Caudate nucleus (tissue), 63 donors: ENCODE measurements at places on chromosomes 2 and 18.
A peak's percentile ranks its signal among the peaks of the same experiment; 100 is the strongest.

- no peak for DNase-seq
Observed at GRCh38 chr2:17627434-17627833, 86.9 kb downstream of the VSNL1 start.

- no peak for DNase-seq
Observed at GRCh38 chr2:78532762-78533379, 492.6 kb upstream of the REG3G start.

DNA sequence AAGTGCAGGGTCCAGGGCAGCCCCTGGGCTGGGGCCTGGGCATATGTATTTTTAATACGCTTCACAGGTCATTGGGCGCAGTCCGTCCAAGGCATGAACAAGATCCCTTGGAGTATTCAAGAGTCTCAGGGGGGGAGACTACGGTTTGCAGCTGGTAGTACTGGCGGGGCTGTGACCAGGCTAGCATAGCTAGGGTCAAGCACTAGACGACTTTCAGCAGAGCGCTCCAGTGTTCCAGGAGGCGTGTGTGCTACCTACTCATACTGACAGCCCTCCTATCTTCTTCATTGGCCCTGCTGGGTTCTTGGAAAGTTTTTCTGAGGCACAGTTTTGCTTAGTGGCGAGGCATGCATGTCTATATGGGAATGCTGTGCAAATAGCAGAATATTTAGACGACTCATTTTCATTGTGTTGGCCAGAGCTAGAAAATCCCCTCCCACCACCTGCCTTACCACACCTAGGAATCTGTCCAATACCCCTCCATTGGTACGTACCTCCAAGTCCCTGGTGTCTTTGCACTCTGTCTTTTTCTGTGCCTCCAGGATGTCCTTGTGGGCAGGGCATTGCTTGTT lies 68.2 kb downstream of the GLI2 start:
- DNase-seq = no peak

- DNase-seq = no peak
Observed at GRCh38 chr2:24517247-24517646, 26.2 kb downstream of the NCOA1 start.

GRCh38 chr2:155442088-155442487 lies 743.6 kb downstream of the KCNJ3 start:
- no peak for DNase-seq

GRCh38 chr2:111168528-111169239 lies 48.0 kb downstream of the BCL2L11 start:
- DNase-seq = no peak

DNA sequence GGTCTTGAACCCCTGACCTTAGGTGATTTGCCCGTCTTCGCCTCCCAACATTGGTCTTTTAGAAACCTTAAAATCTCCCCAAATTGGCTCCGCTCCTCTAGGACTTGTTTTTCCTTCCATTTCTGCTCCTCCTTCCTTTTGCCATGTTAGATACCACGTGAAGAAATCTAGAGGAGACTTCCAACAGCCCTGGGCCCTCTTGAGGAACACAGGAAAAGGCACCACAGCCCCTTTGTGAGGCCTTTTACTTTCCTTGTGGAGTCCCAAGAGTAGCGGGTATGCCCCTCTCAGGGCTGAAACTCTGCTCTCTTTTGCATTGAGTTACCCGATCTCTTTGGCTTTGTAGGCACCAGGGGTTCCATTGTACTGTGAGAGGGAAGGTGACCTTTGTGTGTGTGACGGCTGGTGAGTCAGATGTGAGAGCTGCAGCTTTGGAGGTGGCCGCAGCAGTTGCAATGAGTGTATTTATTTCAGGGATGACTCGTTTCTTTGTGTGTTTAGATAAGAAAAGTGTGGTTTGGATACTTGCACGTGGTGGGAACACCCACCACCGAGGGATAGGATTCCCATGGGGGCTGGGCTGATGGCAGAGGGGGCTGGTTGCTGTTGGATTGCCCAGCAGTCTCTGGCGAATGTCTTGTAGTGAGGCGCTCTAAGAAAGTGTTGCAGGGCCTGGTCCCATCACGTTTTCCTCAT lies 218.4 kb upstream of the HS6ST1 start:
- no peak for DNase-seq

DNA sequence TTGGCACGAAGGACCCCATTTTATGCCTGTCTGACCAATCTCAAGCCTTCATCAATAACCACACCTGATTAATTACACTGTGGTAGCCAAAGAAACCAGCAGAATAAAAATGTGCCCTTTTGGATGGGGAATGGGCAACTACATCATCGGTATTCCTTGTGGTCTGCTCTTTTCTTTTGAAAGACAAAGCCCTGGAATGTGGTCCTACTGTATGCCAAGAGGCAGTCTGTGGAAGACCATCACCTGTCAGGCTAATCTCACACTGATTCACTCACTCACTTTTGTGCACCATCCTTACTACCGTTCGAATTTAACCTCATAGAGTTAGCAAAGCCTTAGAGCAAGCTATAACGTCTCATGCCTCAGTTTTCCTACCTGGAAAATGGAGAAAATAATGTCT lies 275.2 kb upstream of the LRRTM1 start:
- DNase-seq = no peak

GRCh38 chr2:72126186-72127100 lies 21.2 kb downstream of the CYP26B1 start:
- no peak for DNase-seq

DNA sequence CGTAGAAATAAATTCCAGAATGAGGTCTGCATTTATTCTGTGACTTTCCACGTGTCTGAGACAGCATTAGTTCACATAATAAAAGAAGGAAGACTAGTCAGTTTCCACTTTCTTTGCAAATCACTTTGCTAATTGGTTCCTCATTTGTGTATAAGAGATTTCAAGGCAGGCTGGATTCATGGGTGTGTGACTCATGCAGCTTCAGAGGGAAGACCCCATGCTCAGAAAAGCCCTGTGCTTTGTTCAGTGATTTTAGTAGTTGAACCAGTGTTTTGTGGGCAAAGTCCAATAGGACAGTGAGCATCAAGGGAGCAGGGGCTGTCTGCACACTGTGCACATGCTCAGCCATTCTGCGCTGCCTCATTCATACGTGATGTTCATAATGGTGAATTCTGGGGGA lies 297.8 kb downstream of the DLGAP1 start:
- DNase-seq = no peak

- DNase-seq = no peak
Observed at GRCh38 chr18:59954755-59955156, 55.0 kb downstream of the PMAIP1 start.

DNA sequence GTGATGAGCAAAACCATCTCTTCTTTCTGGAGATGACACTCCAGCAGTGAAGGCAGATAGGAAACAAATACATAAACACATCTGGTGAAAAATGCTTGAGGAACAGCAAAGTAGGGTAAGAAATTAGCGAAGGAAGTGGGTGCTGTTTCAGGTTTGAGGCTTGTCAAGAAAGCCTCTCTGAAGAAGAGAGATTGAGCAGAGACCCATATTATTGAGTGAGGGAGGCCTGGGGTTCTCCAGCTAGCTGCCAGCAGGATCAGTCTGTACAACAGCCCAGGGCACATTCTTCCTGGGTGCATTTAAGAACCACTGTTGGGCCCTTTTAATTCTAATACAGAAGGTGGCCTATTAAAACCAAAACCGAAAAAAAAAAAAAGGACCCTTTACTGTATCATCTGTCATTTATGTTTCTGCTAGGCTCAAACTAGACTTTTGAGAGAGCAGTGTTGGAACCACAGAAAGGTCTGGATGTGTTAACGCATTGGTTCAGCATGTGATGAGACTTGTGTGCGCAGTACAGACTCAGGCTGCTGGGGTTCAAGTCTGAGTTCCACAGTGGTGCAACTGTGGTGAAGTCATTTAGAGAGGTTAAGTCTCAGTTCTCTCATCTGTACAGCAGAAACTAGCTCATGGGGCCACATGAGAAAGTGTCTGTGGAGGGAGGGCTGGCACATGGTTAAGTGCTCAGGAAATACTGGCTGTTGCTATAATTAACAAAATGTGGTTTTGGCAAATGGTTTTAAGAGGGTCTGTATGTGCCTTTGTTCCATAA lies 28.9 kb downstream of the MGAT5 start:
- no peak for DNase-seq

GRCh38 chr18:43274526-43274925 lies 2.8 kb downstream of the SYT4 start:
- DNase-seq = no peak

- DNase-seq = no peak
Observed at GRCh38 chr2:237405006-237405559, 8.9 kb downstream of the COL6A3 start.

DNA sequence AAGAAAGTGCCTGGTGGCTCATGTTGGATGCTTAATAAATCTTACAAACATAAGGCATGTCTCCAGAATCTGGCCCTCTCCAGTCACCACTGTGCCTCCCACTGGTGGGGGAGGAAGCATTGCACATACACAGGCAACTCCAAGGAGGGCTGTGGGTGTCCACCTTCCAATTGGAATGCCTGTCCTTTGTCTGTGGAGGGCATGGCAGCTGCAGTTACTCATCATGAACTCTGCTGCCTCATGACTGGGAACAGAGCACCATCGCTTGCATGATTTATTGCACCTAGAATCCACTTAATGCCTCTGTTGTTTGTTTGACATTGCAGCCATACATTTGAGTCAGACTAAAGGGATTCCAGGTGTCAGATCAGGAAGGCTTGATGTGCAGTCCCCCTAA lies 278.9 kb downstream of the PRKCE start:
- DNase-seq = no peak

GRCh38 chr2:174624895-174625430 lies 27.4 kb upstream of the WIPF1 start:
- DNase-seq = no peak

- no peak for DNase-seq
Observed at GRCh38 chr2:241686324-241686649, 328 bp downstream of the DTYMK start.

DNA sequence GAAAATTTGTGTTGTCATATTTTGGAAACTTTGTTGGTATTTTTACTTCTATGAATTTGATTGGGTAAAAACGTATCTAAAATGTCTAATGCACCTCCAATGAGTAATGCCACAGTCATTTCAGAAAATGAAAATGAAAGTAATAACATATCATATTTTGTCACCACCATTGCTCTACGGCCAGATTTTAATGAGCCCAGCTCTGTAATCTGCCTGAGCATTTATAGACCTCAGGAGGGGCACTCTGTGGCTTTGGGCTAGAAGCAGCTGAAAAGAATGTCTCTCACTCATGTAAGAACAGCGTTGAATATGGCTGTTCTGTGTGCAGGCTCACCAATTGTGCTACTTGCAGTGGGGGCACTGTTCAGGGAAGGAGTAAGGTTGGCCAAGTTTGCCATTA lies 32.7 kb upstream of the ABCA12 start:
- no peak for DNase-seq

GRCh38 chr2:144686518-144687215 lies 166.7 kb upstream of the ZEB2 start:
- no peak for DNase-seq

GRCh38 chr2:96146153-96146880 lies 1.1 kb upstream of the DUSP2 start:
- peak; percentile 32 for DNase-seq

GRCh38 chr2:53829273-53829979 lies 30.3 kb downstream of the GPR75 start:
- DNase-seq = no peak

GRCh38 chr2:10375570-10376281 lies 72.4 kb downstream of the ODC1 start:
- no peak for DNase-seq

GRCh38 chr2:230650585-230651137 lies 62.0 kb upstream of the CAB39 start:
- no peak for DNase-seq

DNA sequence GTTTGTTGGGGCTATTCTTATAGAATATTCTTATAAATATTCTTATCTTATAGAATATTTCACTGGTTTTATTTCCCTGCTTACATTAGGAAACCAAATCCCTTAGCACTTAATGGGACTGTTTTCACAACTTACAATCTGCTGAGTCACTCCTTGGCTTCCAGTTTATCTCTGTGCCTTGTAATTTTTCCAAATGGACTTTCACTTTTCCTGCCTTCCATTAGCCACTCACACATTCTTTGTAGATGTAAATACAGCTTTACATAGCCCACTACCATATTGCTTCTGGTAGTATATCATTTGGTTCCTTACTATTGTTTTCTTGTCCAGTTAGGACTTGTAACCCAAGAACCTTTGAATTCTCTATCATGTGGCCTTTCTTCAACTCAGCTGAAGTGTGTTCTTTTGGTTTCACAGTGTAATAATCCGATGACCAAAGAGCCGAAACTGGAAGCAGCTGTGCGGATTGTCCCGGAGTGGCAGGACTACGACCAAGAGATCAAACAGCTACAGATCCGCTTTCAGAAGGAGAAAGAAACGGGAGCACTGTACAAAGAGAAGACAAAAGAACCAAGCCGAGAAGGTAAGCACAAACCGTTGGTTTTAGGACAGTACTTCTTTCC lies 96.1 kb downstream of the UGGT1 start:
- DNase-seq = no peak

GRCh38 chr18:49041435-49042245 lies 90.9 kb upstream of the SMAD7 start:
- no peak for DNase-seq

DNA sequence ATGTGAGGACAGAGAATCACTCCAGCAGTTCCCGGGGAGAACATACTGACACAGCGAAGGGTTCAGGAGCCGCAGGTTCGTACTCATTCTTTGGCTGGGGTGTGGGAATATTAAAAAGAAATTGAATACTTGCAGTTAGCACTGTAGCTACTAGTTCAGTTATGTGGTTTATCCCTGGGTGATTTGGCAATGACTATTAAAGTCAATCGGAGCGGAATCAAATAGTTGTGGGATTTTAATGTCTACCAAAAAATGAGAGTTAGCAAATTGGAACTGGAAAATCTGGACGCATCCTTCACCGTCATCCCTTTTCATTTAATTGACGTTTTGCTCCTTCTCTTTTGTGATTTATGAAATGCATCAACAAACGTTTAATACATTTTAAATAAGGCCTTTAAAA lies 50.8 kb downstream of the GBX2 start:
- DNase-seq = no peak

DNA sequence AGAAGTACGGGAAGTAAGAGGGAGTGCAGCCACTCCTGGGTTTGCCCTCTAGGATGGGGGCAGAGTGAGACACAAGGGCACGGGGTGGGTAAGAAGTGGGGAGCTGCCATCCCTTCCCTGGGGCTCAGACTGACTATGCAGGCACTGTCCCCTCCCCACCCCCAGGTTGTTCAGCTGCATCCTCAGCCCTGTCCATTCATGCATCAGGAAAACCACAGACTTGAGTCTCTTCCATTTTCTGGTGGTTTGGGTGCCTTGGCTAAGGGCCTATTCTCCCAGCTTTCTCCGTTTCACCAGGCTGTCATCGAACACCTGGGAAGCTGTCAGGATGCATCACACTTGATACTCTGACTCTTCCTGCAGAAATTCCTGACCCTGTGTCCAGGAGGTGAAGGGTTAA lies 111.9 kb downstream of the TFCP2L1 start:
- no peak for DNase-seq

DNA sequence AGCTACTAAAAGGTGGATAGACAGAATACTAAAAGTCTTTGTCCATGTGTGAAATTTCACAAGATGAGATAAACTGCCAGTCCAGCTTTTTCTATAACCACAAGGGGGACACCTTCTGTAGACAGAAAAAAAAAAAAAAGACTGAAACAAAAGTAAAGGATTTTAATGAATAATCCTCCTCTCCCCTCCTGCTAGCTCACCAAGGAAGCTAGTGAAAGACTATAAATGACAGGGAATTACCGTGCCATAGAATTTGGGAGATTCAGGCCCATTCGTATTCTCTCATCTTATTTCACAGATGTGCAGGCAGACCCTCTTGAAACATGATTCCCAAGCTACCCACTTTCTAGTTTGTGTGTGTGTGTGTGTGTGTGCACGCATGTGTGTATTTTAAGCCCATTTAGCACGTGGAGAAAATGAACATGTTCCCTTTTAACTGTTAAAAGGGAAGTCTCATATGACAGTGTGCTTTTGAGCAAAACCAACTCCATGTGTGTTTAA lies 36.3 kb upstream of the SLC8A1 start:
- DNase-seq = no peak

GRCh38 chr18:34866739-34867138 lies 156.6 kb downstream of the DTNA start:
- DNase-seq = no peak
